ENCODE measurements at places on chromosomes 16 and 17.
A peak's percentile ranks its signal among the peaks of the same experiment; 100 is the strongest.

- no peak for DNase-seq
Observed at GRCh38 chr17:81059026-81059425, 24.1 kb downstream of the BAIAP2 start.

DNA sequence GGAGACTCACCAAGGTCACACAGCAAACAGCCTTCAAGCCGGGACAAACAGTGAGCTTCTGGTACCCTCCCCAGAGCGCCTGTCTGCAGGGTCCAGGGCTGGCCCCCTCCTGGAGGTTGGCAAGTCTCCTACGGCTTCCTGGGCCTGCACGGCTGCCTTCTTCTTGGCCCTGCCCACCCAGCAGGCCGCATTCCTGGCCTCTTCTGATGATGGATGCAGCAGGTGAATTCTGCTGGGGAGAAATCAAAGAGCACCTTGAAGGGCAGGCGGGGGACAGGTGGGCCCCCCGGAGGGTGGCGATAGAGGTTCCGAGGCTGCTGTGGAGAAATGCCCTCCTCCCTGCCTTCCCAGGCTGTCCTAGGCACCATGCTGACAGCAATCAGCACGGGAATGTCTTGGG lies 3.8 kb upstream of the NOS2 start:
- DNase-seq: no peak

- DNase-seq: no peak
Observed at GRCh38 chr16:68190736-68191510, 45.0 kb downstream of the ESRP2 start.

DNA sequence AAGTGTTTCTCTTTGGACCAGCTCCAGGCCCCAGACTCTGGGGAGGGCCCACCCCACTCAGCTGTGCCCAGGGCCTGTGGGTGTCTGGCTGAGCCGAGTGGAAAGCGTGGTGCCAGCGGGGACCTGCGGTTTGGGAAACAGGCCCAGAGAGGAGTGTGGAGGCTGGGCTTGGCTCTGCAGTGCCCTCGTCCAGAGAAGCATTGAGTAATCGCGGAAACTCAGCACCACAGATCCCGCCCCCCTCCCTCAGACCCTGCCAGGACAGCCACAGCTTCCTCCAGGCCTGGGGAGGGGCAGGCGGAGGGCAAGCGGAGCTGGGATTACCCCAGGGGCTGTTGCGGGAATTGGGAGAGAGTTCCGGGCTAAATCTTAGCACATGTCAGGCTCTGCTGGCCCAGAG lies 14.6 kb upstream of the PITPNA start:
- DNase-seq: no peak

- DNase-seq: no peak
Observed at GRCh38 chr16:2587891-2588565, 50.2 kb downstream of the PDPK1 start.

DNA sequence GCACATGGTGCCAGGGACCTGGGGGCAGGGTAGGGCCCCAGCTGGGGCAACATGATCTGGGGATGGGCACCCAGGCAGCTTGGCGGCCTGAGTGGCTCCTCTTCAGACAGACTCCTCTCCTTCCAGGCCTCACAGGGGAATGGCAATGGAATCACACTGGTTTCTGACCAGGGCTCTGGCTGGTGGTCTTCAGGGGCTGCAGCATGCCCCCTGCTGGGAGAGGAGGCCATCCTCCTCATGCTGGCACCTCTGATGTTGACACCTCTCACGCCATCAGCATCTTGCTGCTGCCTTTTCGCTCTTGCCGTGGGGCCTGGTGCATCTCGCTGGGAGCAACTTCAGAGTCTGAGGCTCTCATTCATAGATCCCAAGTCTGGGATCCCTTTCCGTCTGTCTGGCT lies 11.2 kb upstream of the GFOD2 start:
- no peak for DNase-seq

GRCh38 chr16:78659668-78660217 lies 560.3 kb downstream of the WWOX start:
- no peak for DNase-seq

DNA sequence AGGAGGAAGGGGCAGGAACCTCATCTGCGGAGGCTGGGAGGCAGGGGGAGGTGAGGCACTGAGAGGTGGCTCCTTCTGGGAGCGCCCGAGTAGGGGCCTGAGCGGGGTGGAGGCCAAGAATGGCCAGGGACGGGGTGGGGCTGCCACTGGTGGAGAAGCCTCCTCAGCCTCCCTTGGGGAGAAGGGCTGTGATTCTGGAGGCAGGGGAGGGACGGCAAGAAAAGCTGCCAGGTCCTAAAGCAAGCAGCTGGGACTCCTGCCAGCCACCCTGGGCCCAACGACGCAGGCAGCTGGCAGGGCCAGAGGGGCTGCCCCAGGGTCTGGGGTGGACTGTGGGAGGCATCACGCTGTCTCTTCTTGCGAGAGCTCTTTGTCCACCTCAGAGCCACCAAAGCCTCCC lies 12.7 kb upstream of the MLKL start:
- DNase-seq: no peak

DNA sequence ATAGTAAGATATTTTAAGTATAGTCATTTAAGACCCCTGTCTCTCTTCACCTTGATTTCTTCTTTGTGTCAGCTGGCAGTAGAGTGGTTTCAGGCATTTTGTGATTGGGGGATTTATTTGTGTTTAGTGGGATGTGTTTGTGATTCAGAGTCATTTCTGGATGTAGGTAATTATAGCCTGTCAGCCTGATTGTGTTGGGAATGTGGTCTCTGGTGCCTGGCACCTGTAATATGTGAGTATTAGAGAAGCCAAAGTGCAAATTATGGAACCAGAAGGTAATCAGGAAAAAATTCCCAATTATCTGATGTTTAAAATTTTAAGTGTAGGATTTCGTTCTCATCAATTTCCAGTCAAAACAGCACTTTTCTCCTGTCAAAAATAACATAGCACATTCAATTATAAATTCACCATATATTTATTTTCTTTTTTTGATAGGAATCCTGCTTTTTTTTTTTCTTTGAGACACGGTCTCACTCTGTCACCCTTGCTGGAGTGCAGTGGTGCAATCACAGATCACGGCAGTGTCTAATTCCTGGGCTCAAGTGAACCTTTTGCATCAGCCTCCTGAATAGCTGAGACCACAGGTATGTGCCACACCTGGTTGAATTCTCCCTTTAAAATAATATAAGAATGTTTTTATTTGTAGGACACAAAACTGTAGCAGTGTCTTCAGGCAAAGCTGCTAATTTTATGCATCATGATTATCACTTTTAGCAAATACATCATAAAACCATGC lies 42.7 kb downstream of the ATF7IP2 start:
- no peak for DNase-seq

DNA sequence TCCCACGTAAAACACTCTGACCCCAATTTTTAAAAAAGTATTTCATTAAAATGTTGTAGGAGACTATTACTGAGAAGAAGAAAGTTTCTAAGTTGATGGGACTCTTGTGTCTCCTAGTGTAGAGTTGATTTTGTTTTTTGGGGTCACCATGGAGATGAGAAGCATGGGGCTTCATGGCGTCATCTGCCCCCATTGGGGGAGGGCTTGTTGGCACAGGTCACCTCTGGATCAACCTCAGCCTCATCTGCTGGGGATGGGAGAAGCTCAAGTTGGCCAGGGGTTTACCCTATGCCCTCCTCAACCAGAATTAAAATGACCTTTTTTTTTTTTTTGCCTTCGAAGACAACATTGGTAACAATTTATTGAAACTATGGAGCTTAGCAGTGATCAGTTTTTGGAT lies 28.3 kb downstream of the MSI2 start:
- DNase-seq: peak; percentile 67

DNA sequence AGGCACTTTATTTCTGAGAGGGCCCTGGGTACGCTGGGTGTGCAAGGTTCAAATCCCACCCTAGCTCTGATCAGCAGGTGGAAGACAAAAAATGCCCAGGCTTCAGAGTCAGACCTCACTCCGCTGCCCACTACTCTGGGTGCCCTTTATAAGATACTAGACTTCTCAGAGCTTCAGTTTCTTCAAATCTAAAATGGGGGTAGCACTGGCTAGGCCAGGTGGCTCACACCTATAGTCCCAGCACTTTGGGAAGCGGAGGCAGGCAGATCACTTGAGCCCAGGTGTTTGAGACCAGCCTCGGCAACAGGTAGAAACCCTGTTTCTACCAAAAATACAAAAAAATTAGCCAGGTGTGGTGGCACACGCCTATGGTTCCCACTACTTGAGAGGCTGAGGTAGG lies 1.7 kb downstream of the USB1 start:
- DNase-seq: no peak

- no peak for DNase-seq
Observed at GRCh38 chr16:55047903-55048497, 117.3 kb downstream of the IRX5 start.

DNA sequence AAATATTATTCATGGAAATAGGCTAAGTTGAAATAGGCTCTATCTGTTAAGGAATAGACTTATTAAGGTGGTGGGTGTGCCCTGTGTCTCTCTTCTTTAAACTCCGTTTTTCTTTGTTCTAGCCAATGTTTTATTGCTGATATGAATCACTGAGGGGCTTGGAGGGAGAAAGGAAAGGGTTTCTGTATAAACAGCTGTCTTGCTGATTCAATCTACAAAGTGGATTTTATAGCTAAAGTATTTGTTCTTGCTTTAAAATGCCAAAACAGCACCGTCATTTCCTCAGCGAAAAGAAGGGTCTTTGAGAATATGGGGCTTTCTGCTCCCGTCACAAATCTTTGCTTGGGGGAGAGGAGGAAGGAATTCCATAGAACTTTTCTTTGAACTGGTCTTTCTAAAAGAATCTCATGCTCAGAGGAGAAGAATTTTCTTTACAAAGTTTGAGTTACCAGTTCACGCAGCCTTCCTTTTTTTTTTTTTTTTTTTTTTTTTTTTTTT lies 39.3 kb downstream of the MSI2 start:
- no peak for DNase-seq

DNA sequence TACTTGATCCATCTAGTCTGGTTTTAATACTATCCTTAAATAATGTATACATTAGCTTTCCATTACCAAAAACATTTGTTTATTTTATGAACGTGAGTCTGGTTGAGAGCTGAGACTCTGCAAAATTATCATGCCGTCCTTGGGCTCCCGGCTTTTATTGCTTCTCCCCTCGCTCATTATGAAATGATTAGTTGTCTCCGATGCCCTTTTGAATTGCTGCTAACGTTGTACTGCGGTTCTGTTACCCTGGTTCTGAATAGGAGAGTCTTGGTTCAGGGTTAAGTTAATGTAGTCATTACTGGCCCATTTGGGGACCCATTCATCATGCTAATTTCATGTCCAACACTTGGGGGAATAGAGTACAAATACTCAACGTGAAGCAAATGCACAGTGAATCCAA lies 12.8 kb downstream of the XYLT1 start:
- DNase-seq: no peak

- no peak for DNase-seq
Observed at GRCh38 chr16:24507959-24508480, 31.3 kb upstream of the RBBP6 start.

DNA sequence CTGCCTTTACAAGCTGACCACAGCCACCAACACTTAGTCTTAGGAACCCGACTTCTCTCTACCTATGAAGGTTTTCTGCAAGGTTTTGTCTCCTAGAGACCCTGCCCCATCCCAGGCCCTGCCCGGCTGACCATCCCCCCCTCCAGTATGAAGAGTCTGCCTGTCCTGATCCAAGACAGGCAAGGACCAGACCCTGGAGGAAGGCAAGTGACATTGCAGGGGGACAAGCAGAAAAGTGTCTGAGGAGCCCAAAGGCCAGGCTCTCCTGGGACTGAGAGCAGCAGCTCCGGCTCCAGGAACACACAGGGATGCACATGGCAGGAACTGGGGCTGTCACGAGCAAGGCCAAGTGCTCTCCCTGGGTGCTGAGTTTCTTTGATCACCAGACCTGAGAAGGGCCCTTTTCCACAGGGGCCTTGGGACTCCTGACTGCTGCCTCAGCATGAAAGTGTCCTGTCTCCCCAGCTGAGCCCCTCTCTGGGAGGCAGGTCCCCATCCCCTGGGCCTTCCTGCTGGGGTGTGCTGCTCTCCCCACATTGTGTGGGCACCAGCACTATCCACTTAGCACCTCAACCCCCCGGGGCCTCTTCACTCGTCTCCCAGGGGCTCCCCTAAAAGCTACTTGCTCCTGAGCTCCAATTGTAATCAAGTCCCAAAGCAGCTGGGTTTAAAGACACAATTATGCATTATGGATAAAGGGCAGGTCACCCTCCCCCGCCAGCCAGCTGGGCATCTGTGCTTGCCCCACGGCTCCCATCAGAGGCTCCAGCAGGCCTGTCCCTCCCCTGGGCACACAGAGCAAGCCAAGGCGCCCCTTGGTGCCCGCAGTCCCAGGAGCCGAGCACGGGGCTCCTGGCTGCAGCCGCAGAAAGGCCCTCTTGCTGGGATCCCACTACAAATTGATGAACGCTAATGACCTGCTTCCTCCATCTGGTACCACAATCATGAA lies 11.6 kb upstream of the CACNG4 start:
- no peak for DNase-seq

- DNase-seq: no peak
Observed at GRCh38 chr16:80612461-80613017, 71.7 kb downstream of the DYNLRB2 start.

DNA sequence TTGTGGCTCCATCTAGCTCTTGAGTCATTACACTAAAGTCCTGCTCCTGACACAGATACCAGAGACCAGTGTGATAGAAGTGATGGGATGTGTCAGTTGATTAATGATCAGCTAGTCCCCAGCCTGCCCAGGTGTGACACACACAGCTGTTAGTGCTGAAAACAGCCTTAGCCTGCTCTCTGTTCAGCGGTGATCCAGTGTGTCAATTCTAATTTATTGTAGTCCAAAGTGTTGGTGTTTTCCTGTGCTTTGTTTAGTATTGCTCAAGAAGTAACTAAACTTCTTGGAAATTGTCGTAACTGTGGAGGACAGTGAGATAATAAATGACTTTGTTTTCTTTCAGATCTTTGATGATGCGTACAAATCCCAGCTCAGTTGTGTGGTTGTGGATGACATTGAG lies 92.3 kb downstream of the WNT3 start:
- DNase-seq: no peak

GRCh38 chr17:74271901-74272561 lies 2.0 kb upstream of the DNAI2 start:
- no peak for DNase-seq

- DNase-seq: no peak
Observed at GRCh38 chr16:58831386-58831785, 97.3 kb upstream of the GOT2 start.

GRCh38 chr17:37608351-37609169 lies 658 bp downstream of the SYNRG start:
- peak; percentile 33 for DNase-seq

GRCh38 chr16:81650982-81651562 lies 128.0 kb upstream of the PLCG2 start:
- DNase-seq: no peak

DNA sequence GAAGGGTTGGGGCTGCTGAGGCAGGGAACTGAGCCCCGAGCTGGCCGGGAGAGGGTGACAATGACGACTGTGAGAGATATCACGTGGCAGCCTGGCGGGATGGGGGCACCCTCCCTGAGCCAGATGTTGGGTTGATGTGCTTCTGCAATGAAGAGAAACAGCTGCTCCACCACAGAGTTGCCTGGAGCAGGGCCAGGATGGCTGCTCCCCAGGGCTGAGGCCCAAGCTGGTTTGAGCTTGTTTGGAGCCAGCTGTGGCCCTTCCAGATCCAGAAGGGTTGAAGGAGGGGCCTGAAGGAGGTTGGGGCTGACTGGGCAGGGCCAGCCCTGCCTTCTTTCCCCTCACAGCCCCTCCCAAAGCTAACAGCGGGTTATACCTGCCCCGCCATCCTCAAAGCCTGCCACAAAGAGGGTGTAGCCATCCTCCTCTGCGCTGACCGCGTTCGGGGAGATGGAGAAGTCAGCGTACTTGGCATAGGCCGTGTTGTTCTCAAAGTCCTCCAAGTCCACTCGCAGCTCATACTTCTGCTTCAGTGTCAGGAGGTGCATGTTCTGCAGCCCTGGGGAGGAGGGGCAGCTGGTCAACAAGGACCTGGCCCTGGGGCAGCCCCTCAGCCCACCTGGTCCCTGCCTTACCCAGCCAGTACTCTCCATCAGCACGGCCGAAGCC lies 2.1 kb downstream of the MFAP4 start:
- DNase-seq: no peak

All from activated CD8-positive, alpha-beta T cell treated with anti-CD3 and anti-CD28 coated beads, Interleukin-2, amount 10 ng/mL, durations not matched to agents 7 days and 5 days (primary cell).